ENCODE measurements at places on chromosomes 4 and X.
A peak's percentile ranks its signal among the peaks of the same experiment; 100 is the strongest.

DNA sequence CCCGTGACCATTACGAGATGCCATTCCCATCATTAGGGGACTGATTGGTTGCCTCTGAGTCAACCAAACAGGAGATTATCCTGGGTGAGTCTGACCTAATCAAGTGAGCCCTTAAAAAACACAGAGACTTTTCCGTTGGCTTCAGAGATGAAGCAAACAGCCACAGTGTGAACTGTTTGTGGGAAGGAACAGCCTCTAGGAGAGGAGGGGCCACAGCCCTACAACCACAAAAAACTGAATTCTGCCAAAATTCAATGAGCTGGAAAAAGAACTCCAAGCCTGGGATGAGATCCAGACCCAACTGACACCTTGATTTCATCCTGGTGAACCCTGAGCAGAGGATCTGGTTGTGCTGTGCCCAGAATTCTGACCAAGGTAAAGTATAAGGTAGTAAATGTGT, 31.3 kb upstream of the TBL1X start:
- no peak for DNase-seq

DNA sequence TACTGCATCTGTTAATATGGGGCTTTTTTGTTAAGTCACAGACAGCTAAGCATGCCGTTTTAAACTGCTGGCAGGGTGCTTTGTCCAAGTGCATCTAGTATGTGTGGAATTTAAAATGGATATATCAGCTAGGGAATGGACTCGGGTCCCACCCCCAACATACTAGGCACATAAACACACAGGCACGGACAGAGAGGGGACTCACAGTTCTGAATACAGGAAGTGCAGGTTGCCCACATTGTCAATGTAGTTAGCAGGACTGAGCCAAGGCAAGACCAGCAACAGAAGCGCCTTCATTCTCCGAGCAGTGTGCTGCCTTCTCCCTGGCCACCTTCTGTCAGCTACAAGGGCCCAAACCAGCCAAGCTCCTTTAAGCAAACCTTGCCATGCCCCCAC, 33.6 kb downstream of the LNX1 start:
- DNase-seq = no peak

DNA sequence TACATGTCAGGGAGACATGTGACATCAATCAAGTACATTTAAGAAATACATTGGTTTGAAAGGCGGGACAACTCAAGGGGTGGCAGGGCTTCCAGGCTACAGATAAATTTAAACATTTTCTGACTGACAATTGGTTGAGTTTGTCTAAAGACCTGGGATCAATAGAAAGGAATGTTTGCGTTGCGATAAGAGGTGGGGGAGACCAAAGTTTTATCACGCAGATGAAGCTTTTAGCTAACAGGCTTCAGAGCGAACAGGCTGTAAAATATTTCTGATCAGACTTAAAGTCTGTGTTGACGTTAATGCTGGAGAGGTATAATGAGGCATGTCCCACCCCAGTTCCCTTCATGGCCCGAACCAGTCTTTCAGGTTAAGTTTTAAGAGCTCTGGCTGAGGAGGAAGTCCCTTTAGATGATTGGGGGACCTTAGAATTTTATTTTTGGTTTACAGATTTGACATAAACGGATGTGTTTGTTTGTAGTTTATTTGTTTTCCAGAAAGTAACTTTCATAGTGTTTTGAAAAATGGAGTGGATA, 346.7 kb upstream of the RASGEF1B start:
- DNase-seq = no peak

- DNase-seq = no peak
Observed at GRCh38 chrX:145821291-145821897, 3.8 kb downstream of the SLITRK2 start.

DNA sequence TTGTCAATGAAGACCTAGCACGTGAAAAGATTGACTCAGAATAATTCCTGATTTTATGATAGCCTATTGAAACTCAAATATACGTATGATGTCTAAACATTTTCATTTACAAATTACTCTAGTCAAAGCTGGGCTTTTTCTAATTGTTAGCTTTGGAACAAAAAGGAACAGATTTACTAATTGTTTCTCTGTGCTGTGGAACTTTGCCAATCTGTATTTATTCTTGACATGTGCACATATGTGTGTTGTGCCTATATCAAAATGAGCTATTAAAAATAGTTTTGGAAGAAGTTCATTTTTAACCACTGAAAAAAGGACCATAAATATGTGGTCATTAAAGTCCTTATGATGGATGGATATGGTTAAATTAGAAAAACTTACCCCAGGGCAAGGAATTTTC, 85.4 kb upstream of the PACRGL start:
- no peak for DNase-seq

- DNase-seq = no peak
Observed at GRCh38 chr4:109875106-109875505, 27.2 kb downstream of the LRIT3 start.

- no peak for DNase-seq
Observed at GRCh38 chrX:13533726-13534125, 35.7 kb upstream of the EGFL6 start.

- no peak for DNase-seq
Observed at GRCh38 chr4:103915224-103915869, 195.6 kb upstream of the TACR3 start.

GRCh38 chrX:49746306-49746705, 50.5 kb upstream of the PAGE1 start:
- no peak for DNase-seq

GRCh38 chr4:166827629-166828028, 406.7 kb downstream of the SPOCK3 start:
- no peak for DNase-seq

DNA sequence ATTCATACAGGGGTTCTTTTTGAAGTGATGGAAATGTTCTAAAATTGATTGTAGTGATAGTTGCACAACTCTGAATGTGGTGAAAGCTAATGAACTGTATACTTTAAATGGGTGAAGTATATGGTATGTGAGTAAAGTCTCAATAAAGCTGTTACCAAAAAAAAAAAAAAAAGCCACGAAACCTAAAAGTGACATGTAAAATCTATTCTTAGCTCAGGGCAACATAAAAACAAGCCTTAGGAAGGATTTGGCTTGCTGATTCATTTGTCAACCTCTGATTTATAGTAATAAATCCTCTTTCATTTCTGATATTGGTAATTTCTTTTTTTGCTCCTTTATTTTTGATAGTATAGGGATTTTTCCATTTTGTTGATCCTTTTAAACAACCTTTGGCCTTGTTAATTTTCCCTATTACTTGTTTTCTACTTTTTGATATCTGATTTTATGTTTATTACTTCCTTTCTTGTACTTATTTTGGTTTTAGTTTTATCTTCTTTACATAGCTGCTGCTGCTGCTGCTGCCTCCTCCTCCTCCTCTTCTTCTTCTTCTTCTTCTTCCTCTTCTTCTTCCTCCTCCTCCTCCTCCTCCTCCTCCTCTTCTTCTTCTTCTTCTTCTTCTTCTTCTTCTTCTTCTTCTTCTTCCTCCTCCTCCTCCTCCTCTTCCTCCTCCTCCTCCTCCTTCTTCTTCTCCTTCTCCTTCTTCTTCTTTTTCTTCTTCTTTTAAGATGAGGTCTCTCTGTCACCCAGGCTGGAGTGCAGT, 79.4 kb downstream of the ADGRG4 start:
- no peak for DNase-seq

DNA sequence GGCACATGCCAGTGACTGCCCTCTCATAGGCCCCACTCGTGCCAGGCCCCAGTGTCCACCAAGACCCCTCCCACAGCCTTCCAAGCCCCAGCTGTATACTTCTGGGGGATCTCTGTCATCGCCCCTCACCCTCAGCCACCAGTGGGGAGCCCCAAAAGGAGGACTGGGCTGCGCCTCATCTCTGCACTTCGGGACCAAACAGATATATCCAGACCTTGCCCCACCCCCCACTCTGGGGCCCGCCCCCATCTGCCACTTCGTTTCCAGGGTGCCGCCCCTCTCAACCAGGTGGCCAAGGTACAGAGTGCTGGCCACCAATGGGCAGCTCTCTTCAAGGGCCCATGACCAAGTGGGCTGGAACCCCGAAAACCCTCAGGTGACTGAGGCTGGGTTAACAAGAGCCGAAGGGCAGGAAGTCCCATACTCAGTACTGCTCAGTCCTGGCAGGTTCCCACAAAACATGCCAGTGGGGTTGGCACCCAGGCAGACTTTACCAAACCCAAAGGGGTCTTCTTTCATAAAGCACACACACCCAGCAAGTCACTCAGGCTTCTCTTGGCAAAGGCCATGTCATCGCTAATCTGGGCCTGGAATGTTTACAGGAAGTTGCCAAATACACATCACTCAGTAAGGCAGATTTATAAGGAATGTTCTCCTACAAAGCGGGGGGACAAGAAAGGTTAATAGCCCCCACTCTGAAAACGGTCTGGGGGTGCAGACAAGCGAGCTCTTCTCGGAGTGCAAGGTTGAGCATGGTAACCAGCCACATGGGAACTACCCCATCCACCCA, 4.4 kb downstream of the ZFYVE28 start:
- DNase-seq = peak; percentile 30

DNA sequence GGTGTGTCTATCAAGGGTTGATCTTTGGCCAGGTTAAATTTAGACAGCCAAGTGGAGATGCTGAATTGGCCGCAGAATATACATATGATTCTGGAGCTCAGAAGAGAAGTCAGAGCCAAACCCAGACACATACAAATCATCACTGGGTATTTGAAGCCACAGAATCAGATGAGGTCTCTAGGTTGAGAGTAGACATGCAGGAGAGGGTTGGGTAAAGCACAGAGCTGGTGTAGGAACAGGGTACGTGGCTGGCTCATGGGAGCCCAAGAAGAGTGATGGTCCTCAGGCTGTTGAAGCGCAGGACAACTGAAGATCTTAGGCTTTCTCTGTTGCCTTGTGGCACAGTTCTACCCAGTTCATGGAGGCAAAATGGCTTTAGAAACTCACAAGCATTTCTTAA, 37.7 kb downstream of the ADAMTS3 start:
- DNase-seq = no peak

- DNase-seq = no peak
Observed at GRCh38 chrX:103879339-103879738, 47.3 kb upstream of the RAB9B start.

- no peak for DNase-seq
Observed at GRCh38 chr4:67546004-67546356, 677 bp upstream of the CENPC start.

- no peak for DNase-seq
Observed at GRCh38 chr4:80592950-80593349, 257.4 kb downstream of the CFAP299 start.

- no peak for DNase-seq
Observed at GRCh38 chr4:54099287-54099747, 646 bp upstream of the GSX2 start.

- DNase-seq = no peak
Observed at GRCh38 chr4:158624889-158625478, 46.7 kb downstream of the C4orf46 start.

GRCh38 chr4:94399721-94400120, 52.0 kb upstream of the PDLIM5 start:
- no peak for DNase-seq

GRCh38 chrX:32155044-32155638, 1056.2 kb downstream of the DMD start:
- DNase-seq = no peak

DNA sequence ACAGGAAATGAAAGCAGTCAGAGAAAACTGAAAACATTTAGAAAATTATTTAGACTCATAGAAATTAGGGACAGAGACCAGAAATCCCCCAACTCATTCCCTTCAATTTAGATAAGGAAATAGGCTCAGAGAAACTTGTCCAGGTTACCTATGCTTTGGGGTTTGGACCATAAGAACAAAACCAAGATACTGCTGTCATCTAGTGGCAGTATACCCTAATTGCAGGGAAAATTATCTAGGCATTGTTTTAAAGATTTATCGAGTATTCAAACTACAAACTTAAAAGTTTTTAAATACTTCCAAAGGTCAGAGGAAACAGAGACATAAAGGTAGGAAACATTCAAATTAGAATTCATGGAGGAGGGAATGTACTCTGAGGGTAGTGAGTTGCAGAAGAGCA, 67.0 kb upstream of the KLHL13 start:
- DNase-seq = no peak
